ENCODE measurements at places on chromosomes 7 and 10.

DNA sequence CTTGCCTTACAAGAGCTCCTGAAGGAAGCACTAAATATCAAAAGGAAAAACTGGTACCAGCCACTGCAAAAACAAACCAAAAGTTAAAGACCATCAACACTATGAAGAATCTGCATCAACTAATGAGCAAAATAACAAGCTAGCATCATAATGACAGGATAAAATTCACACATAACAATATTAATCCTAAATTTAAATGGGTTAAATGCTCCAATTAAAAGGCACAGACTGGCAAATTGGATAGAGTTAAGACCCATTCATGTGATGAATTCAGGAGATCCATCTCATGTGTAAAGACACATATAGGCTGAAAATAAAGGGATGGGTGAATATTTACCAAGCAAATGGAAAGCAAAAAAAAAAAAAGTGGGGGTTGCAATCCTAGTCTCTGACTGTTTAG, 29.6 kb downstream of the COG5 start:
- no peak for DNase-seq

- no peak for DNase-seq
Measured at GRCh38 chr10:1116696-1117280, 60.6 kb downstream of the WDR37 start.

GRCh38 chr7:2243458-2243857, 1.4 kb downstream of the NUDT1 start:
- DNase-seq = no peak

GRCh38 chr7:69773535-69774225, 175.4 kb downstream of the AUTS2 start:
- DNase-seq = no peak

DNA sequence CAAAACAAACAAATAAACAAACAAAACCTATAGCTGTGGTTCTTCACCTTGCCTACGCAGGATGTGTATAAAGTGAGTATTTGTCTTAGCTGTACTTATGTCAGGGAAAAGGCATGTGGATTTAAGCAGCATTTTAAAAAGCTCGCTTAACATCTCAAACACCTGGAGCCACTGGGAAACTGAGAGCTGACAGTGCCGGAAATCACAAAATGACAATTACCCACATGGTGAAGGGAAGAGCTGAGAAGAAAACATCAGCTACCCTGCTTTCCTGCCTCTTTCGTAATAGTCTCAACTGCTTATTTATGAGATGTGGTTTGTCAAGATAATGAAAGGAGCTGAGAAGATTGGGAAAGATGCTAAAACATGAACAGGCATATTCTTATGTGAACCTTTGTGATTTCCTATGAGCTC, 31.1 kb upstream of the MSMB start:
- DNase-seq = no peak

DNA sequence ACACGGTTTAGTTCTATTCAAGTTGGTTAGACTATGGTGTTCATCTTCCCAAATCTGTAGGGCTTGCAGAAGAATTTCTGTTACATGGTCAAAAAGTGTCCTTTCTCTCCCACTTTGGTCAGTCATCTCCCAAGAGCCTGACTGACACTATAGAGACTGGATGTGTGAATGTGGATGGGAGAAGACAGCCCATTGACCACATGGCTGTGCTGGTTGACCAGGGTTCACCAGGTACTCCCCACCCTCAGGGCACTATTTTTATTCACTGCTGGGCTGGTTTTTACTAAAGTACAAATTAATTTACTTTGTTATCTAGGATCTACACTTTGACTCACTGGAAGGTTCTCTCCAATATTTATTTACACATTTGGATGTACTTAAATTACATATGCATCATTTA, 2.3 kb downstream of the ZNF804B start:
- no peak for DNase-seq

- DNase-seq = no peak
Measured at GRCh38 chr10:46226900-46227558, 59.8 kb upstream of the ANTXRL start.

DNA sequence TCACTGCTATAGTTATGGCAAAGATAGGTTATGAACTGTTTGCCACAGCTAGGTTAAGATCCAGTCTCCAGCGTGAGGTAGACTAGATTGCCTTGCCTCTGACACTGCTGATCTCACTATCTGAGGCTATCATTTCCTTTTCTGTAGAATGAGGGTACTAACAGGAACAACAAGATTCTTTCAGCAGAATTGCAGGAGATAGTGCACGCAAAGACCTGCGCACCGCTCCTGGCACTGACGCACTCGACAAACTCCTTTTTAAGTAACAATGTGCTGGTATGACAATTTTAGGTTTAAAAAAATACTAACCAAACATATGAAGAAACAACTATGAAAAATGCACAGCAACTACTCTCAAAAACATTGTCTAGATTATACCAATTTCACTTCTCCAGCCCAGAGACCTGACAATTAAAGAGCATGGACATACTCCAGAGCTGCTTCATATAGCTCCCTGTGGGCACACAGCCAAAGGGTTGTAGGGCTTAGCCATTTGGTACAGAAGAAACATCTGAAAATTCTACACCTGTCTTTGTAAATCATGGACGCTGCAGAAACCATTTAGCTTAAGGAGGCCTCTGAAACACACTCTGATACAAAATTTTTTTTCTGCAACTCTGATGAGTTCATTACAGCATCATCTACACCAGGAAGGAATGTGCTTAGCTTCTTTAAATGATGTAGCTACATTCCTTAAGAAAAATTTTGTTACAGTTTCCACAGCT, 7.8 kb downstream of the ADAM12 start:
- no peak for DNase-seq

DNA sequence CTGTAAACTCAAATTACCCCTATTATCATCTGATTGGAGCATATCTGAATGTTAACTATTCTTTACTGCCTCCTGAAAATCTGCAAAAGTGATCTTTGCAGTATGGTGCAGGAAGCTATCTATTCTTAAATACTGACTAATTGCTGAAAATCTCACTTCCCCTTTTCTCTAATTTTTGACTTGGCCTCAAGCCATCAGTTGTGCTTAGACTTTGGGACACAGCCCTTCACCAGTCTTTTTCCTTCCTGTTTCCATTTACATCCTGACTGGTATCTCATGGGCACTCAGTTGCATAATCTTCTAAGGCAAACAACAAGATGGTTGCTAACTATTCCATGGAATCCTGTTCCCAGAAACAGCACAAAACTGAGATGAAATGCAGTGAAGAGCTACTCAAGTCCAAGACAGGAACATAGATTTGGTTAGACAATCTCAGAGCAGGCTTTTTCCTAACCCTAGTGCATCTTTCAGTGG, 228.5 kb downstream of the SORCS1 start:
- DNase-seq = no peak

GRCh38 chr7:17043012-17043877, 161.5 kb upstream of the AGR3 start:
- no peak for DNase-seq

- no peak for DNase-seq
Measured at GRCh38 chr7:155163696-155164095, 93.6 kb downstream of the HTR5A start.

DNA sequence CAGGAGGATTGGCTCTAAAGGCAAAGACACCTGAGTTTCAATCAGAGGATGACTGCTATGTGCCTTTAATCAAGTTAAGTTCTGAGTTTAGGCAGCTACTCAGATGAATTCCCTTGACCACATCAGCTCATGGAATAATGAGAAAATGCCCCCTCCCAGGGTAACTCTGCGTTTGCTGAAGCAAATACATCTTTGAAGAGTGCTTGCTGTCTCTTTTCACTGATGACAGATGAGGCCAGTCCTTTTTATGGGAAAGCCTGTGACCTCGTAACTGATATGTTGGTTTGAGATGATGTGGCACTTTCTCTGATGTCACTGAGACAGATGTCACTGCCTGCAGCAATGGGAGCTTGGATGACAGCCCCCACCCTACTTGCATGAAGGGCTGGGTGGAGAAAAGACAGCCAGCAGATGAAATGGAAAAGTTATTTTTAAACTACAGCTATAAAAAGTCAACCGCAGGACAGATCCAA, 43.7 kb upstream of the DGKI start:
- DNase-seq = no peak

DNA sequence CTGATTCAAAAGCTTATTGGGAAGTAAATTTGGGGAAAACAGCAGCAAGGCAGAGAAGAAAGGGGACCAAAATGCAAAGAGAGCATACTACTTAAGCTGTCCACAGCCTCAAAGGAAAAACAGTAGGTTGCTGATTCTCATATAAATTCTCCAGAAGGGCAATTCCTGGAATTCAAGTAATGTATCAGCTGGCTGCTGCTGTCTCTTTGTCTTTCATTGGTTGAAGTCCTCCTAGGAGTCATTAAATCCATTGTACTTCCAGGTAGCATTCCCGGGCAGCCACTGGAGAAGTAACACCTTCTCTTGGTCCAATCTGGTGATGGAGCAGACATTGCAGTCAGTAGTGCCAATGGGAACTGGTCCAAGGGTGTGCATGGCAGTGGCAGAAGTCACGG, 22.7 kb downstream of the BET1 start:
- no peak for DNase-seq

DNA sequence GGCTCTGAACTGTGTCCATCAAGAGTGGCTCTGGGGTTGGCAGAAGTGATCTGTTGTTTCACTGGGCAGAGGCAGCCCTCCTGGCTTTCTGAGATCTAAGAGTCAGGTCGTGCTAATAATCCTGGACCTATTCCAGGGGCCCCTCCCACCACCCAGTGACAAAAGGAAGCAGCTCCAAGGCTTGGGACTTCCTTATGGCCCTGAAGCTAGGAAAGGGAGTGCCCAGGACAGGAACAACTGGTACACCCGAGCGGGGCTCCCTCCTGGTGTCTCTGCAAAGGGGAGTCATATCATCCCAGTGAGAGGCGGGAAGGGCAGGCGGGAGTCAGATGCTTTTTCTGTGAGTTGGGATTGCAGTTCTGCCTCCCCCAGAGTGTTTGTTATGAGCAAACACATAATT, 32.3 kb downstream of the RPS24 start:
- DNase-seq = no peak

- no peak for DNase-seq
Measured at GRCh38 chr7:57867884-57868701, 418.1 kb downstream of the ZNF716 start.

- peak; percentile 11 for DNase-seq
Measured at GRCh38 chr10:113961182-113962031, 82.3 kb upstream of the ADRB1 start.

- DNase-seq = no peak
Measured at GRCh38 chr7:4066206-4066605, 615.9 kb upstream of the FOXK1 start.

DNA sequence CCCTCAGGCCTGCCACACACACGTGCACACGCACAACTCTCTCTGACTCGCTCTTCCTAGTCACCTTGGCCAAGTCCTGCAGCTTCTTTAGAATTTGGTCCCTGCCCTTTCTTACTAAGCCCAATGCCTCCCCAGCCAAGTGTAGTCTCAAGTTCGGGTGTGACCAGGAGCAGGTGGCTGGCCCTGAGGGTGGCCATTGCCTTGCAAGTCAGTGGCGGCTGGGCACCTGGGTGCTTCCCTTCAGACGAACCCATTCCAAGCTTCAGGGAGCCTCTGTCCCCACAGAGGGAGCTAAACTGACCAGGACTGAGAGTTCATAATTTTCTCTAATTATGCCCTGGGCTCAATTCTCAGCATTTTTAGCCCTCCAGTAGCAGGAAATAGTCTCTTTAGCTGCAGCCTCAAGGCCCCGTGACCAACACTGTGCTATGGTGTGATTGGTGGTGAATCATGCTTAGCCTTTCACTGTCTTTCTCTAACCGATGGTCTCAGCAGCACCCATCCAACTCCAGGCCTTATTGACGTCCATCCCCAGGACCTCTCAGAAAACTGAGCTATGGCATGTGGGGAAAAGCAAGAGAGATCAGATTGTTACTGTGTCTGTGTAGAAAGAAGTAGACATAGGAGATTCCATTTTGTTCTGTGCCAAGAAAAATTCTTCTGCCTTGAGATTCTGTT, 34.7 kb upstream of the FXYD4 start:
- DNase-seq = no peak

DNA sequence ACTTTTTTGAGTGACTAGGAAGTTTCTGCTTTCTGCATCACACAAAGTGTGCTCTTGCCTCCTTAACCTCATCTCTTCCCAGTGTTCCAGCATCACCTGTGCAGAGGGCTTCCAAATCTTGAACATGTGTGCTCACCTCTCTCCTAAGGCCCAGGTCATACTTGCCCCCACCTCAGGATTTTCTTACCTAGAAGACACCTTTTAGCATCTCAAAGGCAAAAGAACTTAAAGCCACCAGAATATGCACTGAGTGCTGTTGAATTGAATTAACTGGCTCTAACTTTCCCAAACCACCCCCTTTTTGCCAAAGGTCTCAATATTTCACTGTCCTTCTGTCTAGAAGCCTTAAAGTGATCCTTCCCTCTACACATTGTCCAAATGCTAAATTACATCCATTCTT, 66.5 kb downstream of the SRI start:
- DNase-seq = no peak

GRCh38 chr7:158053183-158053915, 534.3 kb downstream of the PTPRN2 start:
- DNase-seq = no peak

- no peak for DNase-seq
Measured at GRCh38 chr10:88120075-88120474, 256.6 kb downstream of the PTEN start.

GRCh38 chr10:20110125-20111100, 294.2 kb downstream of the PLXDC2 start:
- DNase-seq = no peak

GRCh38 chr10:14244147-14244546, 86.6 kb downstream of the FRMD4A start:
- no peak for DNase-seq

DNA sequence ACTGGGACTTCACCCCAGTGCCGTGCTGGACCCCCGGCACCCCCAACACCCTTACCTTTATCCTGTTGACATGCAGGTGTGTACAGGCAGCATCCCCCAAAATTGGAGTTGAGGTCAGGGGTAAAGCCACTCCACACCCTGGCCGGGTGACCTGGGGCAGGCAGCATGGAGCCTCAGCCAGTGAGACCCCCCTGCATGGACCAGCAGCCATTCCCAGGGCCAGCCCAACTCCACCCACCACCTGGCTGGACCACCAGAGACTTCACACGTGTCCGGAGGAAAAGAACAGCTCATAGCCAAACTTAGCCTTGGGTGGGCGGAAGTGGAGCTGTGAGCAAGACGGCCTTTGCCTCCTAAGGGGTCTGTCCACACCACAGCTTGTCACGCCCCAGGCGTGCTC, 413.0 kb upstream of the FOXK1 start:
- DNase-seq = no peak

All from stimulated activated CD4-positive, alpha-beta T cell treated with anti-CD3 and anti-CD28 coated beads, Interleukin-1b, Interleukin-23, amount 100 ng/mL, for 24 hours (primary cell).